ENCODE measurements at places on chromosomes 5 and 9. TPM values are rescaled to one million over a fixed set of nuclear protein-coding genes. Genes with fewer than 3 reads are reported as not detected.

The LRRC70 gene
- 9.6 TPM for total RNA-seq

The PDLIM4 gene
- total RNA-seq, result 76.4 TPM

The SLC25A2 gene
- not detected for total RNA-seq

DNA sequence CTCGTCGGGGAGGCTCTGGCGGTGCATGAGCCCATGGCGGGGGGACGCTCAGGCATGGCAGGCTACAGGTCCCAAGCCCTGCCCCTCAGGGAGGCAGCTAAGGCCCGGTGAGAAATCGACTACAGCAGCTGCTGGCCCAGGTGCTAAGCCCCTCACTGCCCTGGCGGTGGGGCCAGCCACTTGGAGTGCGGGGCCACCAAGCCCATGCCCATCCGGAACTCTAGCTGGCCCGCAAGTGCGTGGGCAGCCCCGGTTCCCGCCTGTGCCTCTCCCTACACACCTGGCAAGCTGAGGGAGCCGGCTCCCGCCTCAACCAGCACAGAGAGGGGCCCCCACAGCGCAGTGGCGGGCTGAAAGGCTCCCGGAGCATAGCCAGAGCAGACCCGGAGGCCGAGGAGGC, 1896.9 kb upstream of the CDH6 start:
- DNase-seq, result no peak

DNA sequence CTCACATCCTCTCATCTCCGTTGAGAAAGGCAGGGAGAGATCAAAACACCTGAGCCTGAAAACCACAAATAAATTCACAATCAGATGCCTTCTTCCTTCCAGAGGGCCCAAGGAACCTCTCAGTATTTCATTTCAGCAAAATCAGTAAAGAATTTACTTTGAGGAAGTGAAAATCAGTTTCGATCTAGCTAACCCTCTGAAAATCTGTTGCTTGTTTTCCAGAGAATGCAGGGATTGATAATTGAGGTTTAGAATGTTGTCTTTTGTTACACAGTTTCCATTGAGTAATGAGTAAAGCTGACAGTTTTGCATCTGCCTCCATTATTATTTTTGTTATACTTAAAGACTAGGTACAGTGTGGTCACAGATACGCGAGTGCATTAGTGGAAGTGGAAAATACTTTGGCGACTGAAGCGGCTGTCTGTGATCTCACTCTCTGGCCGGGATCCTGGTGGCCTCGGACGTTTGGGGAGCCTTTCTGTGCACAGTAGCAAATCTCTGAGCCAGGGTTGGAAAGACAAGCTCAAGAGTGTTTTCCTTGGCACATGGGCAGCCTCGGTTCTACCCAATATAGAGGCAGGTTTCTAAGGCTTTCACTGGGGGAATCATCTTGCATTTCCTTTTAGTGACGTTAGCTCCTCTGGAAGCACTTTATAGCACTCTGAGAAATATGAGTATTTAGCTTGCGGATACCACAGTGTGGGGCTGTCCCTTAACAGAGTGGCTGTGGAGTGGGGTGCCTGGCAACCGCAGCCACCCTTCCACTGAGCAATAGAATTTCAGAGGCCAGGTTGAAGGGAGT, 32.2 kb upstream of the ANGPTL2 start:
- DNase-seq, result no peak

DNA sequence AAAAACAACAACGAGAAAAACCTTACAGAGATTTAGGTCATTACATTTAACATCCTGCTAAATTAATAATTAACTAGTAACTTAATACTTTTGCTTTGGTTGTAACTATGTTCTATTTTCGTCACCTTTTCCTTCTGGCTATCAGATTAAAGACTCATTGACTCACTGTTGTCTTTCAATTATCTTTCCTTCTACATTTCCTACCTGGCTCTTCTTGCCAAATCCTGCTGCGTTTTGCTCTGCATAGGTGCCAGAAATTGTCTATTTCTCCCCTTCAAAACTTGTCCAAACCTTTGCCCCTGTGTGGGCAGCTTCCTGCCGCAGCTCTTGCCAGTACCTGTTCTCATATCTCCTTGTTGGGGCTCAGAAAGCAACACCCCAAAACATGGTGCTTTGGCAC, 235.5 kb upstream of the ZNF608 start:
- DNase-seq, result no peak

DNA sequence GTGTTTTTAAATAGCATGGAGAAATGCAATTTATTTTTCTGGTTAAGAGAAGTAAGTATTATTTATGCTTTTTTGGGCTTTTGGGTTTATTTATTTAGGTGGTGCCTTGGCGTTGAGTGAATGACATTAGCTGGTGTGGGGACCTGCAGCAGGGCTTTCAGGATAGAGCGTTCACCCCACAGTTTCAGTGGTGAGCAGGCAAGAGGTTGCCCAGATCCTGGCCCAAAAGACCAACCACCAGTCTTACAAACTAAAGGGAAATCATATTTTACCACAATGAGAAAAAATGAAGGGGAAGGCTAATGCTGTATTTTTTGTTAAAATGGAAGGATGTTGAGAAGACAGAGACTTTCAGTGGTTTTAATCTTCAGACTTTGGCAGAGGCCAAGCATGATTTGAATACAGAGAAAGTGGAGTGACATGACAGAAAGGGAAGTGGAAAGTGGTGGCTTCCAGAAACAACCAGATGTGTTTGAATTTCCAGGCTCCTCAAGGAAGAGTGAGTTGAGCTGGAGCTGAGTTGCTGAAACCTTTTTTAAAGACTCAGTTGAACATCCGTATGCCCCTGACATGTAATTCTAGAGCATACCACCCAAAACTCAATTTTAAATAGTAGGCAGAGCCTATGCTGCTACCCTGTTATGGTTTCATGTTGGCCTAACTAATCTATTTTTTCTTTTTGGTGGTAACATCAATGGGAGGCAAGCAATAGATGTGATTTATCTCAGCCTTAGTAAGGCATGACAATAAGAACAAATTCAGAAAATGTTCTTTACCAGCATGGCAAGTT, 94.8 kb downstream of the AOPEP start:
- DNase-seq, result no peak

DNA sequence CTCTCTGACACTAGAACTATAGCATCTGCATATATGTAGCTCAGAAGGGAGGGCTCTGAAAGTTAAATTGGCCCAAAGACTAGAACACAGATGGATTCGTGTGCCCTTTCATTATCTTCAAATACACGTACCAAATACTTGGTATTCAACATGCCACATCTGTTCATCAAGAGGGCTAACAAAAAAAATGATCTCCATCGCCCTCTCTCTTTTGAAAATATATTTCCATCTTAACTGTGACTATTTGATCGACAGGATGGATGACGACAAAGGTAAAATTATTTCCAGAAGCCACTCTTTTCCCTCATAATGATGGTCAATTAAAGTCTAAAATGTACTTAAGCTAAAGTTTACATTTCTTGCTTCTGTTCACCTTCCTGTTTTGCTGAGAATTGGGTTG, 77.0 kb downstream of the SEMA6A start:
- DNase-seq, result no peak

DNA sequence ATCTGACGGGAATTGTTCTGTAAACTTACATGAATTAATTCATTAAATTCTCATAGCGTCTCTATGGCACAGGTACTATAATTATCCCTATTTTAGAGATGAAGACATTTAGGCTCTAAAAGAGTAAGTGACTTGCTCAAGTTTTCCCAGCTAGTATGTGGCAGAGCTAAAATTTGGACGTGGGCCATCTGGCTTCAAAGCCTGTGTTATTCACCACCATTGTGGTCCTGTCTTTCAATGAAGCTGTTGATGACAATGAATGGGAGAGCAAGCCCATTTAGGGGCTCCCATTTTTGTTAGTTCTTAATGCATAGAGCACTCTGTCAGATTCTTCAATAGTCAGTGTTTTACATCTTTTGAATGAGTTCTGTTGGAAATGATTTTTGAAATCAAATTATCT, 236.0 kb upstream of the CD180 start:
- DNase-seq, result no peak

DNA sequence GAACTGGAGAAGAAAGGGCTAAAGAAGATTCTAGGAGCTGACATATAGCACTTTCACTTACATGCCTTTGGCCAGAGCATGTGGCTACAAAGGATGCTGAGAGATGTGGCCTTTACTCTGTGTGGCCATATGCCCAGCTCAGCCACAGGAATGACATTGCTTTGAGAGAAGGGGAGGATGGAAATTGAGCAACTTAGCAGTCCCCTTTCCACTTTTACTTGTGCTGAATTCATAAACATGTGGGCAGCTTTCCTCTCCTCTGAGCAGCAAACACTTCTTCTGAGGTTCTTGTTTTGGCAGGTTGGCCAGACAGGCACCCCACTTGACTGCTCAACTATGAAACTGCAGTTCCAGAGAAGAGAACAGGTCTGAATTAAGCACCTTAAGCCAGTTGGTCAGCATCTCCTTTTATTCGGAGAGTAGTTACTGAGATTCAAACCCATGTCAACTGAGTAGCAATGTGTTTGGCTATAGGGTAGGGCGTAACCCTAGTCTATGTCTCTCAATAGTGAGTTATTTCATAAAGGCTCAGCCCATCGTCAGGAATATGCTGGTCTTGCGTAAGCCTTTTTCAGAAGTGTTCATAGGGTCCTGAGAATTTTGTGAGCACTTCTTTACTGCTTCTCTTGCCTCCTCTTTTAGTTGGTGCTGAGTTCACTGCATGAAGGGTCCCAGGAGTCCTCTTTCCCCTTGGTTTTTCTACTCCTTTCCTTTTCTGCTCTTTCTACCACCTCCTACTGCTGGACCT, 134.5 kb downstream of the PALM2AKAP2 start:
- no peak for DNase-seq
